Activated CD8-positive, alpha-beta T cell treated with anti-CD3 and anti-CD28 coated beads for 36 hours (primary cell): ENCODE measurements at places on chromosomes 4 and X. TPM values are rescaled to one million over a fixed set of nuclear protein-coding genes. Genes with fewer than 3 reads are reported as not detected.

GRCh38 chrX:25004485-25005032 is 11.2 kb downstream of the ARX start:
- DNase-seq: no peak

- DNase-seq: no peak
Observed at GRCh38 chr4:48913346-48913745, 6.8 kb upstream of the OCIAD2 start.

DNA sequence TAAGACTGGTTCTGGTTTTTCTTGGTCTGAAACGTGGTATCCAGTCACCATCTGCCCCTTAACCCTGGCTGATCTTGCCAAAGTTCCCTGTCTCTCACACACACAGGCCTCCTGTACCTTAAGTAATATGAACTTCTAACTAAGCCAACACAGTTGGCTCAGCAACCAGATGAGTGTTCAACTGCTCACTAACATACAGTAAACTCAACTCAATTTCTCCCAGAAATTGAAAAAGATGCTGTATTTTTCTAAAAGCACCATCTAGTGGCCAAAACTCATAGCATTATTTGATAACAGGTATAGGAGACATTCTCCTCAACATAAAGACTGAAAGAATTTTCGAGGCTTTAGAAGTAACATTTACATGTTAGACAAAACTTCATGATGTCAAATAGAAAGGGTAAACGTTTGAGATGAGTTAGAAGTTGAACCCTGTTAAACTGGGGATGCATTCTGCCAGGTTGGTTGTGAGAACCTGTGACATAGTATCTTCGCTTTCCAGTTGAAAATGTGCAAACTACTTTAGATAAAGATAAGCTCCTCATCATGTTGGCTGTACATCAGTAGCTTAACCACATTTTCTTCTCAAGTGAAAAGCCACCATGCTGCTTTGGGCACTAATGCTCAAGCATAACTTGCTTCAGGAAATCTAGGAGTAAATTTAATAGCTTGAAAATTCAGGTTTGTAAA is 31.2 kb downstream of the CCNI start:
- DNase-seq: no peak

GRCh38 chr4:69832326-69833030 is 27.5 kb downstream of the SULT1E1 start:
- DNase-seq: no peak

- DNase-seq: peak; percentile 39
Observed at GRCh38 chr4:82223715-82224114, 150.1 kb downstream of the HNRNPD start.

GRCh38 chrX:135974279-135974856 is 580 bp upstream of the MMGT1 start:
- DNase-seq: peak; percentile 64

DNA sequence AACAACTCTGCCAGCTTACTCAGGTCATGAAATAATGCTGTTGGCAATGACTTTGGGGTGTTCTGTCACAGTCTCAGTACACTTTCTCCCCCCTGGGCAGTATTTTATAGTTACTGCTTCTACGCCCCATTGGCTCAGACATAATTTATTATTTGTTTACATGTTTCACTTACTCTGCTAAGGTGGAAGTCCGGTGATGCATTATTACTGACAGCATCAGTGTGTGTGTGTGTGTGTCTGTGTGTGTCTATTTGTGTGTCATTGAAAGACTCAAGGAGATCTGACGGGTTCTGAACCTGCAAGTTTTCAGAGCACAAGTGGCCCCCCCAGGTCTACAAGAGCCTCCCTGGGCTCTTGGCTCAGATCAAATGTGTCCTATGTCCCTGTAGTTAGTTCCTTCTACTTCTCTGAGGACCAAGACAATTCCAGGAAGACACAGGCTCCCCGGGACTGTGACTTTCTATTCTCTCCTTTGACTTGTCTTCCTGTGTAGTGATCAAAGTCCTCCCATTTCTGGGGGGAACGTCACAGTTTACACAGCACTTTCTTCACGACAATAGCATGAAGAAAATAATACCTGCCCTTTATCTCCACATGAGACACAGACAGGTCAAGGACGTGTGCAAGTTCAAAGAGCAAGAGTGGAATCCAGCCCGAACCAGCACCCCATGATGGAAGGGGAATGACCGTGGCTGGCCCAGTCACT is 283.7 kb upstream of the GATB start:
- DNase-seq: no peak

- DNase-seq: no peak
Observed at GRCh38 chr4:139593091-139593564, 37.1 kb upstream of the SETD7 start.

- no peak for DNase-seq
Observed at GRCh38 chr4:84710548-84710947, 127.6 kb downstream of the CDS1 start.

DNA sequence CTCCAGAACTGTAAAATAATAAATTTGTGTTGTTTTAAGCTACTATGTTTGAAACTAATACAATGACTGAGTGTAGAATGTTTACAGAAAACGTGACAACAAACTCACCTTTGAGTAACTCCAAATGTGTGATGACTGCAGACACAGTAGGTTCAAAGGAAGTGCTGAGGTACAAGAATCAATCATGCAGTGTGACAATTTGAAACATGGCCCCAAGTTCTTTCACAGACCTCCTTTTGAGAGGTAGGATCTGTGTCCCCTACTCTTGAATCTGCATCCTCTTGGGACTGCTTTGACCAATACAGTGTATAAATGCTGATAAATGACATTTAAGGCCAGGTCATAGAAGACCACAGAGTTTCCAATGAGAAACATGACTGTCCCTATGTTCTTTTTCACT is 667.7 kb upstream of the DIPK2B start:
- DNase-seq: no peak

GRCh38 chrX:21524008-21524407 is 134.1 kb downstream of the KLHL34 start:
- DNase-seq: no peak

Gene GABRE
- not detected for total RNA-seq

Gene F8A1
- 38.2 TPM for total RNA-seq

Gene UNC5C
- not detected for total RNA-seq

Gene DCAF12L2
- not detected for total RNA-seq
